ENCODE measurements at places on chromosomes 2 and 18. TPM values are rescaled to one million over a fixed set of nuclear protein-coding genes. Genes with fewer than 3 reads are reported as not detected.

Gene WNT6
- not detected for total RNA-seq

Gene ANKRD30BL
- total RNA-seq: not detected

Gene TUBB8B
- total RNA-seq: not detected

Gene ALLC
- total RNA-seq: not detected

Gene ANO7
- 0.45 TPM for total RNA-seq

Gene GAL3ST2
- not detected for total RNA-seq

Gene TDRD15
- under 0.01 TPM for total RNA-seq

Gene LIPG
- total RNA-seq: 48.0 TPM

Gene FASTKD1
- total RNA-seq: 23.1 TPM

Gene SLC40A1
- total RNA-seq: 11.5 TPM

Gene RESP18
- not detected for total RNA-seq

Gene NGEF
- total RNA-seq: 1.5 TPM

Gene CTIF
- total RNA-seq: 16.5 TPM

Gene NEUROD1
- not detected for total RNA-seq

Gene DNER
- 0.09 TPM for total RNA-seq

Gene TXNDC2
- not detected for total RNA-seq

Gene STRADB
- 26.5 TPM for total RNA-seq

Gene TRIM43
- total RNA-seq: not detected

Gene ALPG
- total RNA-seq: not detected

Gene COX5B
- total RNA-seq: 363 TPM

Gene CXCR4
- 76.6 TPM for total RNA-seq

Gene COBLL1
- 5.7 TPM for total RNA-seq

Gene DNAH7
- total RNA-seq: 0.09 TPM

Gene IL37
- not detected for total RNA-seq

Gene WDR7
- total RNA-seq: 17.1 TPM

Gene TSPYL6
- not detected for total RNA-seq

Gene SERPINB3
- total RNA-seq: not detected

Gene MEP1B
- 0.19 TPM for total RNA-seq

Gene RAPGEF4
- total RNA-seq: 6.2 TPM

Gene PIEZO2
- total RNA-seq: 56.4 TPM

Gene IMPACT
- total RNA-seq: 21.6 TPM

Gene NEU4
- not detected for total RNA-seq

Gene CRIM1
- 1,178 TPM for total RNA-seq

Gene CCDC74A
- 2.1 TPM for total RNA-seq

Gene SULT1C3
- total RNA-seq: not detected

Gene CPLX4
- total RNA-seq: not detected

Gene TUBA4B
- not detected for total RNA-seq

Gene SAG
- total RNA-seq: not detected

Gene NDC80
- 9.8 TPM for total RNA-seq

Gene TOGARAM2
- under 0.01 TPM for total RNA-seq

Gene CCDC148
- total RNA-seq: 0.18 TPM

Gene GALM
- 10.1 TPM for total RNA-seq

Gene LOXHD1
- total RNA-seq: not detected

Gene CCDC74B
- 0.85 TPM for total RNA-seq

Gene GPR45
- total RNA-seq: not detected

Gene GAD1
- total RNA-seq: 0.18 TPM

Gene SIX3
- not detected for total RNA-seq

Gene CIB4
- total RNA-seq: not detected

Gene CD207
- under 0.01 TPM for total RNA-seq

Gene OSBPL6
- 3.9 TPM for total RNA-seq

Gene AMER3
- not detected for total RNA-seq

Gene ABCG8
- total RNA-seq: not detected

Gene FAM237A
- total RNA-seq: not detected

Gene DSC3
- total RNA-seq: 0.38 TPM

Gene CREG2
- 0.72 TPM for total RNA-seq
